CD4-positive, CD25-positive, alpha-beta regulatory T cell (primary cell): ENCODE measurements at places on chromosomes 7 and 10.
A peak's percentile ranks its signal among the peaks of the same experiment; 100 is the strongest.

GRCh38 chr7:131633342-131633843 is 77.0 kb upstream of the PODXL start:
- no peak for DNase-seq

GRCh38 chr7:56287429-56288138 is 171.4 kb upstream of the NUPR2 start:
- no peak for DNase-seq

DNA sequence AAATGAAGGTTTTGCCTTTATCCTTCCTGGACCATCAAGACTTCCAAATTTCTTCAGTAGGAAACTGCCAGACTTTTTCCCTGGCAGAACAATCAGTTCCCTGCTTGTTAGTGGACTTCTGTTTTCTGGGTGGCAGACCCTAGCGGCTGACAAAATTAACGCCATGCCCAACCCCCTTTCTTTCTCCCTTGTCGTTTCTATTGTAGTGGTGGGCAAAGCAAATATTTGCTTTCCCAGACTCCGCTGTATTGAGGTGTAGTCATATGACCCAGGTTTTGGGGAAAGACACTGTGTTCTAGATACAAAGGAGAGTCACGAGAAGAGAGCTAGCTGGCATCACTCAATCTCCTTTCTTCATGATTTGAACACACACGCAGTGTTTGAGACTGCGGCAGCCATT is 7.7 kb downstream of the PON2 start:
- no peak for DNase-seq

- peak; percentile 28 for DNase-seq
Measured at GRCh38 chr10:14032406-14032998, 298.2 kb downstream of the FRMD4A start.

GRCh38 chr10:7738536-7739407 is 35.7 kb downstream of the ITIH2 start:
- DNase-seq, result no peak

DNA sequence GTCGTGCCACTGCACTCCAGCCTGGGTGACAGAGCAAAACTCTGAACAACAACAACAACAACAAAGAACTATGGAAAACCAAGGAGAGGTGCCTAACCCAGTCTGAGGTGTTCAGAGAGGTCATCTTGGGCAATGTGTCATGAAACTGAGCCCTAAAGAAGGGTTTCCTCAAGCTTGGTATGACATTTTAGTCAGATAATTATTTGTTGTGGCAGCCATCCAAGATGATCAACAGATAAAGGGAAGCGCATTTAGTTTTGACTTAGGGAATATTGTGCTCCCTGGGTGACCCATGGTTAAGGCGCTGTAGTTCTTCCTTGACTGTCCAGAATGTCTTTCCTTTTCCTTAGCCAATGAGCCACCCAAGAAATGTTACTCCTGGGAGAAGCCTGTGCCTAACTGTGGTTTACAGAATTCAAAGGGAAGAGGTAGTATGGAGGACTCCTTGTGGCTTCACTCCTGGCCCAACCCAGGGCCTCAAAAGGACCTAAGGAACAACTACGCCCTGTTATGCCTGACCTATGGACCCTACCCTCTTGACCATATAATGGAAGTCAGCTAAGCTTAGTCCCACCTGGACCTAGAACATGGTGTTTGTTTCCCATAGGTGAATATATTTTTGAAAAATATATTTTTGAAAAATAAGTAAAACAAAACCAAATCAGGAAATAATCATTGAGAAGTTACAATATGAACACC is 42.4 kb downstream of the TPST1 start:
- DNase-seq, result no peak

- no peak for DNase-seq
Measured at GRCh38 chr10:112261281-112261822, 21.8 kb upstream of the TECTB start.

- peak; percentile 42 for DNase-seq
Measured at GRCh38 chr10:101444058-101444898, 90.3 kb downstream of the BTRC start.

GRCh38 chr10:88262591-88263234 is 320.4 kb downstream of the RNLS start:
- DNase-seq, result no peak

GRCh38 chr7:71937840-71938371 is 474.2 kb downstream of the CALN1 start:
- no peak for DNase-seq

- no peak for DNase-seq
Measured at GRCh38 chr7:15559416-15559928, 2.3 kb downstream of the AGMO start.

GRCh38 chr7:81618396-81619014 is 151.3 kb downstream of the HGF start:
- DNase-seq, result no peak

DNA sequence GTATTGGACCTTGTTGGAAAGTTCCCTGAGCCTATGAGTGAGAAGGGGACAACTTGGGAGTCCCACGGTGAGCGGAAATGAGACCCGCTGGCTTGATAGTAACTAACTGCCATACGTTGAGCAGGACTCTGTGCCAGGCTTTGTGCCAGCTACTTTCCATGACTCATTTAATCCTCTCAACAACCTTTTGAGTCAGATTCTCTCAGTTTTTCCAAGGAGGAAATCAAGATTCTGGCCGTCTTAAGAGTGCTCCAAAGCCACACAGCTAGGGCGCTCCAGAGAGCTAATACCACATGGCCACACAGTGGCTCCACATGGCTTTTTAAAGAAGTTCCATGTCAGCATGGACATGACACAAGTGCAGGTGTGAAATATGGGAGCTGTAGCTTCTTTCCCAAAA is 55.7 kb downstream of the NOD1 start:
- DNase-seq, result no peak

- no peak for DNase-seq
Measured at GRCh38 chr7:103936558-103936957, 52.9 kb downstream of the RELN start.

GRCh38 chr10:1365540-1366321 is 309.5 kb downstream of the WDR37 start:
- DNase-seq, result no peak

- DNase-seq, result no peak
Measured at GRCh38 chr7:43636093-43636492, 53.2 kb downstream of the STK17A start.

- no peak for DNase-seq
Measured at GRCh38 chr10:7153750-7154149, 257.1 kb downstream of the SFMBT2 start.

- DNase-seq, result no peak
Measured at GRCh38 chr10:121598263-121599249, at the start of gene FGFR2. Gene FGFR2 (minus strand): TSS chr10:121598444. CDS start chr10:121593817, 4,627 bp downstream.

DNA sequence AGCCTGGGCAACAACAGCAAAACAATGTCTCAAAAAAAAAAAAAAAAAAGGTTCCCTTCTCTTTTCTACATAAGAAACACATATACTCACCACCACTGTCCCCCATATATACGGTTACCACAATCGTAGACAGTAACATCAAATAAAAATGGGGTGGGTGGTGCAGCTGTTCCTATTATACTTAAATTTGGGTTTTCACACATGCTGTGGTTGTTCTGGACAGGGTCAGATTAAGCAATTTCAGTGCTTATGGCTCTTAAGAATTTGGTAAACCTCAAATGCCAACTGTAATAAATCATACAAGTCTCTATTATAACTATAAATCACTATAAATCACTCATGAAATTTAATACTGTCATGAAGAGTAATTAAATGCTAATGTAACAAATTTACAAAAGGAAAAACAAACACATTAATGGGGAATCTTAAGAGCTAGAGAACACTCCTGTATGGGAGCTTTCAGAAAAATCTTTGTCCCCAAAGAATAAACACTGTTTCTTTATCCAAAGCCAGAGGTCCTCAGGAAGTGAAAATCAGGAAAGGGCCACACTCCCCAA is 143.6 kb downstream of the GLI3 start:
- DNase-seq, result no peak

DNA sequence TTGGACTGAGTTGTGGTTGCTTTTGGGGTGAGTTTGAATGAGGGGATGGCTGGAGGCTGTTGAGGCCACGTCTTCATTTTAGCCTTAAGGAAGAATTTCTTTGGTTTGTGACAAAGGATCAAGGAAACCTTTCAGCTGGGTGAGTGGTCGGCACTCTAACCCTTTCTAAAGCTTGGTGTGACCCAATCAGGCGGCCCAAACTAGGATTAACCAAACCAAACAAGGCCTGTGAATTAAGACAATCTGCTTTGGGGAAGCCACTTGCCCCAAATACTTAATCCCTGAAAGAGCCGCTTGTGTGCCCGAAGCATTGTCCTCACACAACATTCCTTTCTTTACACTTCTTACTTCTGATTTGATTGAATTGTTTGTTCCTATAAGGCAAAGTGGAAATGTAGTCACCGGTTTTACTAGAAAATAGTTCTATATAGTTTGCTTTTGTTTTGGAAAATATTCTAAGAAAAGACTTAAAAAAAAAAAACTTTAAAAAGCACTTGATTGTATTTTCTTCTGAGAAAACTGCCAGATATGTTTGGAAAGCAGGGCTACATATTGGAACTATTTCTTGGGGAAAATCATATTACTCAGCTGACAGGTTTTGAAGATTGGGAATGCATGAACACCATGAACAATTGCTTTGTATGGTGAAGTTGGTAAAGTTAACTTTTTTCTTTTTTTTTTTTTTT is 272.4 kb upstream of the BMPER start:
- DNase-seq, result no peak

GRCh38 chr10:104104926-104105325 is 17.0 kb upstream of the SFR1 start:
- no peak for DNase-seq

- no peak for DNase-seq
Measured at GRCh38 chr10:49387071-49387470, 8.8 kb downstream of the DRGX start.

DNA sequence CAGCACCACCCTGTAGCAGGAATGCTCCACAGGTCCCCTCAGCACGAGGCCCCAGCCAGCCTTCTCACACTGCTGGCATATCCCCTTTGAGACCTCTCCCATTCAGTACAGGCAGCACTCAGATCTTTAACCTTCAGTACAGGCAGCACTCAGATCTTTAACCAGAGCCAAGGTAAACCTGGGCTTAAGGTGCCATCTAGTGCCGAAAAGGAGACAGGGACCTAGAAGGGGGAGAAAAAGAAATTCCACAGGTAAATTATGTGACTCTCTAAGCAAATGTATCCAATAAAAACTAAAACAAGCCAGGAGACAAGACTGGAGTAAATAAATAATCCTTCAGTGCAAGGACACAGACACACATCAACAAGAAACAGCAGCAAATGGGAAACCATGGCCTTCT is 358.6 kb downstream of the PTPRN2 start:
- DNase-seq, result no peak

GRCh38 chr7:155965010-155965409 is 152.7 kb upstream of the SHH start:
- DNase-seq, result no peak

DNA sequence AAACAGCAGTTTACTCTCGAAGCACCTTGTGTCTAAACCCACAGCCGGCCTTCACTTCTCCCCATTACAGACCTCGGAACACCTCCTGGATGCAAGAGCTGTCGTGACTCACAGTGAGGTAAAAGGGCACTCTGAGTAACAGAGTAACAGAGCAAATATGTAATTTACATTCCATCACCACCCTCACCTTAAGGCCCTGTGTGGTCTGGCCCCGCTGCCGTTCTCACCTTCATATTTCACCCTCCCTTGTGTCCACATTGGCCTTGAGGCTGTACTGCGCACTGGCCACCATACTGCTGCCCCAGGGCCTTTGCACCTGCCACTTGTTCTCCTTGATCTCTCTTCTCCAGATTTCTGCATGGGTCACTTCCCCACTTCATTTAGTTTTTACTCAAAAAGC is 12.6 kb downstream of the FFAR4 start:
- no peak for DNase-seq

DNA sequence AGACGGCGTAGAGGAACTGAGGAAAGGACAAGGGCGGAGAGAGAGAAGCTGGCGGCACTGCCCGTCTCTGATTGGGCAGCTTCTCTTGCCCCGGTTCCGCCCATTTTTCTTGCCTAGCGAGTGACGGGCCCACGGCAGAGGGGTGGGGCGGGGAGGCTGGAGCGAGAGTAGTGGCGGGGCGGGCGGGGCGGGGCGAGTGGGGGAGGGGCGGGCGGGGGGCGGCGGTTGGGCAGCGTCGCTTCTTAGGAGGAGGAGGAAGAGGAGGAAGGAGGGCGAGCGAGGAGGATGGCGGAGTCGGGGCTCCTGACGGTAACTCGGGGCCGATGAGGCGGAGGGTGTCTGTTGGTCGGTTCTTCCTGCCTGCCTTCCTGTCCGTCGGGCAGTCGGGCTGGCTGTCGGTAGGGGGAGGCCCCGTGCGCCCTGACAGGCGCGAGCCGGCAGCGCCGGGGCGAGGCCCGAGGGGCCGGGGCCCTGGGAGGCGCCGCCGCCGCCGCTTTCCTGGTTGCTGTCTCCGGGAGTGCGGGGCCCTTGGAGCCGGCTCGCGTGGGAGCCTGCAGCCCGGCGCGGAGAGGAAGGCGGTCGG is at the start of gene SHOC2:
Gene SHOC2, plus strand, starts transcription at position 256 of the 583 bp plus-strand sequence. CDS start 44,755 bp downstream, outside the sequence.
- peak; percentile 99 for DNase-seq

GRCh38 chr10:98953251-98953650 is 282.4 kb downstream of the HPSE2 start:
- DNase-seq, result no peak

DNA sequence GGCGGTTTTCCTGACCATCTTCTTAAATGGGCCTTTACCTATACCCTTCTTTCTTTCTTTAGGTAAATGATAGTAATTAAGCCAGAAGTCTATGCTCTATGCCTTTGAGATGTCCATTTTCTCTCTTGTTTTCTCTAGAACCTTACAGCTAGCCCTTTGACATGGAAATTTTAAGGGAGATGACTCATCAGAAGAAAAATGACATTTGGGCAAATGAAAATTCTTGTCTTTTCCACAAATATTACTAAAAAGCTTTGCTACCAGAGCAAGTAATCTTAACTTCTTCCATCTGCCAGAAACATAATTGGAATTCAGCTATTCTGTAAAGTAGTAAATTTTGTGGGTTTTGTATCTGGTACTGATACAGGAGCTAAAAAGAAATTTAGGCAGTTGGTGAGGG is 59.5 kb downstream of the CCDC3 start:
- DNase-seq, result no peak

- DNase-seq, result no peak
Measured at GRCh38 chr10:43393606-43394360, 15.2 kb downstream of the HNRNPF start.

GRCh38 chr7:144001543-144001942 is 1.4 kb downstream of the OR6B1 start:
- DNase-seq, result no peak

GRCh38 chr7:102874166-102874829 is 38.5 kb upstream of the LRRC17 start:
- DNase-seq, result peak; percentile 86

DNA sequence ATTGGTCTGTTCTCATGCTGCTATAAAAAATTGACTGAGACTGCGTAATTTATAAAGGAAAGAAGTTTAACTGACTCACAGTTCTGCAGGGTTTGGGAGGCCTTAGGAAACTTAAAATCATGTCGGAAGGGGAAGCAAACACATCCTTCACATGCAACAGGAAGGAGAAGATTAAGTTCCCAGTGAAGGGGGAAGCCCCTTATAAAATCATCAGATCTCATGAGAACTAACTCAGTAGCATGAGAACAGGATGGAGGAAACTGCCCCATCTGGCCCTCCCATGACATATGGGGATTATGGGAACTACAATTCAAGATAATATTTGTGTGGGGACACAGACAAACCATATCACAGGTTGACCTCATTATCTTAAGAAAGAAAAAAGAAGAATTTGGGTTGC is 134.5 kb downstream of the PPP1R3A start:
- DNase-seq, result no peak

- no peak for DNase-seq
Measured at GRCh38 chr10:94131885-94132284, 138.2 kb downstream of the PLCE1 start.
